ENCODE measurements at places on chromosomes 1 and 21.
A peak's percentile ranks its signal among the peaks of the same experiment; 100 is the strongest.

- DNase-seq: no peak
Measured at GRCh38 chr1:185348296-185348695, 31.3 kb upstream of the IVNS1ABP start.

DNA sequence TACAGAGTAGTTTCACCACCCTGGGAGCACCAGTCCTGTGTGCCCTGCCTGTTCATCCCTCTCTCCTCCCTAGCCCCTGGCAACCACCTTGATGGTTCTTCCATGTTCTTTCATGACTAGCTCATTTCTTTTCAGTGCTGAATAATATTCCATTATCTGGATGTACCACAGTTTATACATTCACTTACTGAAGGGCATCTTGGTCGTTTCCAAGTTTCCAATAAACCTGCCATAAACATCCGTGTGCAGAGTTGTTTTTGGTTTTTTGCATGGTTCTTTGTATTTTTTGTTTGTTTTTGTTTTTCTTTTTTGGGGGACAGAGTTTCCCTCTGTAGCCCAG lies 13.9 kb downstream of the TIAM1 start:
- no peak for DNase-seq

GRCh38 chr1:35447278-35447677 lies 109.9 kb downstream of the KIAA0319L start:
- DNase-seq: peak; percentile 82

DNA sequence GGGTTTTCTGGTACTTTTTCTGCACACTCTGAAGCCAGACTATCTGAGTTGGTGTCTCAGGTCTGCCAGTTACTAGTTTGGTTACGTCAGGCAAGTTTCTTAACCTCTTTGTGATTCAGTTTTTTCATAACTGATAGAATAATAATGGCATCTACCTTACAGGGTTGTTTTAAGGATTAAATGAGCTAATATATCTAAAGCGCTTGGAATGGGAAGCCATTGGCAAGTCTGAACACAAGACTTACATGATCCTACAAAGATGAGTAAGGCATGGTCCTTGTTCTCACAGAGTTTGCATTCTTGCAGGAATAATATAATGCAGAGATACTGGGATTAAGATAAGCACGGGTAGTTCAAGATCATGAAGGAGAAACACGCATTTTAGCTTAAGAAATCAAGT lies 9.2 kb upstream of the DENND2D start:
- no peak for DNase-seq

DNA sequence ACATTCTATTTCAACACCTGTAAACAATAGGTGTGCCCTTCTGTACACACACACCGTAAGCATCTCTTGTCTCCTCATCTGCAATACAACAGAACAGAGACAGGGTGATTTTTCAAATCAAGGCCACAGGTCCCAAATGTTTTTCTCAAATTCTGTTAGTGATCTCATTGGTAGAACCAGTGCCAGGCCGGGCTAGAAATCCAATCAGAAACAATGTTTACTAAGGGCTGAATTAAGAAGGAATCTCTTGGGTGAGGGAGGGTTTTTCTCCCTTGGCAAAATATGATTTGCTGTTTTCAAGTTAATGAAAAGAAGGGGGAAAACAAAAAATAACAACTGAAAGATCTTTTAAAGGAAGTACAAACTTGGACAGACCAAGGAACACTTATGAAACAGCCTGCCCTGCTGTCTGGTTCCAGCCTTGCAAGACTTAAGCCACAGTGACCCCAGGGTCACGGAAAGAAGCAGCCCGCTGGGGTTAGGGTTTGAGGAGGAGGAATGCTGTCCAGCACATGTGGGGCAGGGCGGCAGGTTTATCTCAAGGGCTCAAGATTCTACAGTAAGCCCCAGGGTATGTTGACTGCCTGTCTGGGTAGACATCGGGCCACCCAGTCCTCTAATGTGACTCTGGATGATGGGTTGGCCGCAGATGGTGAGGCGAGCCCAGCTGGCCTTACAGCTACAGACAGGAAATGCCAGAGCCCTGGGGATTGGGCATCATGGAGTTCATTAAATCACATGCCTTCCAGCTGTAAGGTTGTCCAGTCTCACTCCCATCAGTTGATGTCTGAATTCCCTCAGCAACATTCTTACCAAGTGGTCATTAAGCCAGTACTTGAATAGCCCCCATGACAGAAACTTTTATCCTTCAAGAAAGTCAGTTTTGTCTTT lies 73.3 kb upstream of the SLC44A3 start:
- peak; percentile 36 for DNase-seq

GRCh38 chr1:114437812-114438211 lies 73.2 kb downstream of the TRIM33 start:
- DNase-seq: no peak

DNA sequence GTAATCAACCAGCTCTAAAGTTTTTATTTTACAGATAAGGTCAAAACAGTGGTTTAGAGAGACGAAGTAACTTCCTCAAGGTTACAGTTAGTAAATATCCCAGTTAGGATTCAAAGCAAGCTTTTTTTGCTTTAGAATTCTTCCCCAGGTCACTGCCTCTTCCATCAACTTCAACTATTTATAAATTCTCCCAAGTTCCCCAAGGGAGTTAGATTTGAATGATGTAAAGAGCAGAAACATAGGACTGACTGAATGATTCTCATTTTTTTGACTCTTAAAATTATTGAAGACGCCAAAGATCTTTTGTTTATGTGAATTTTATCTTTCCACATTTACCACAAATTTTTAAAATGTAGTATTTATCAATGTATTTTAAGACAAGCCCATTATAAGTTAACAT lies 4.1 kb downstream of the POGZ start:
- DNase-seq: no peak

GRCh38 chr1:160789051-160789701 lies 6.8 kb upstream of the LY9 start:
- DNase-seq: no peak

GRCh38 chr1:163673759-163674151 lies 352.0 kb downstream of the NUF2 start:
- no peak for DNase-seq

DNA sequence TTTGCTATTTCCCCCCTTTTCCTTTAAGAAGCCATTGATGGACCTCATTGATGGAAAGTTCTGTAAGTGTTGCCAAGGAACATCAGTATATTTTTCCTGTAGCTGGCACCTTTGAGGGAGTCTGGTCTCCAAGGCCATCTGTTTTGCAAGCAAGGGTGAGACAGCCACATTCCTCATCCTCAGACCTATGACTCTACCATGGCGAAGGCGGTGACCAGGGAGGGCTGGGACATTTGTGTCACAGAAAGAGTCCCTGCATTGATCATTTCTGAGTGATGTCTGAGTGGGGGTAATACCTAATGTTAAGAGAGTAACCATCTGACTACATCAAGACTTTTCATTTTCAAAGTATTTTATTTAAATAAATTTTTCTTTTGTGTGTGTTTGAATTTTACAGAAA lies 35.4 kb downstream of the KIAA0040 start:
- DNase-seq: no peak

DNA sequence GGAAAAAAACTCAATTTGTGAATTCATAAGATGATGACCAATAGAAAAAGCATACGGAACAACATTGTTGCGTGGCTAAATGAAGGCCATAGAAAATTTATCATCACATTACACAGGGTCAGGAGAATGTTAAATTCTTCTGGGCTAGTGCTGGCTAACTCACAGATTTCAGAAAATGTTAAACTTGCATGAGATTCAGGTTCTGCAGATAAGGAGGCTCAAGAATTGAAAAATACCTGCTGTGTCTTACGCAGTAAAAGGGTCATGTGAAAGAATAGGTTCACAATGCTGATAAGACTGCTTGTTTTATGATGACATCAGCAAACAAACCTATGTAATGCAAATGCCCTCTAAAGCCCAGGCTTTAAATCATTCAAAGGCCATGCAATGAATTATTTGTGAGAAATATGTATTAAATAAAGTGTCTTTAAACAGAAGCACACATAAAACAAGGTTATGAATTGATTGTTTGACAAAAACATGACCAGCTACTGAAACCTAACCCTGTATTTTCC lies 378.8 kb downstream of the USP25 start:
- DNase-seq: no peak

DNA sequence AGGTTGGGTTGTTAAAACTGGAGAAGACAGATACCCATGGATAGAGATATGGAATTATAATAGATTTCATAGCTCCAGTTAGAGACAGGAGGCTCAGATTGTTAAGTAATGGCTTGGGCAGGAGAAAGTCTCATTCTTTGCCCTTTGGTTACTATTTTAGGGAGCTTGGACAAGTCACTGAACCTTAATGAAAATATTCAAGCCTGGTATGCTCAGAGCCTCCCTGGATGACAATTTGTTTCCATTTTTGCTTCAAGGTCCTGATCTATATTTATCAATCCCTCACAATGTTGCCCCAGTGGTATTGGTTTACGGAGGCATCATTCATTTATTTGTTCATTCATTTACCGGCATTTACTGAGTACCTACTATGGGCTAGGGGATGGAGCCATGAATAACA lies 37.5 kb downstream of the RCSD1 start:
- DNase-seq: no peak

DNA sequence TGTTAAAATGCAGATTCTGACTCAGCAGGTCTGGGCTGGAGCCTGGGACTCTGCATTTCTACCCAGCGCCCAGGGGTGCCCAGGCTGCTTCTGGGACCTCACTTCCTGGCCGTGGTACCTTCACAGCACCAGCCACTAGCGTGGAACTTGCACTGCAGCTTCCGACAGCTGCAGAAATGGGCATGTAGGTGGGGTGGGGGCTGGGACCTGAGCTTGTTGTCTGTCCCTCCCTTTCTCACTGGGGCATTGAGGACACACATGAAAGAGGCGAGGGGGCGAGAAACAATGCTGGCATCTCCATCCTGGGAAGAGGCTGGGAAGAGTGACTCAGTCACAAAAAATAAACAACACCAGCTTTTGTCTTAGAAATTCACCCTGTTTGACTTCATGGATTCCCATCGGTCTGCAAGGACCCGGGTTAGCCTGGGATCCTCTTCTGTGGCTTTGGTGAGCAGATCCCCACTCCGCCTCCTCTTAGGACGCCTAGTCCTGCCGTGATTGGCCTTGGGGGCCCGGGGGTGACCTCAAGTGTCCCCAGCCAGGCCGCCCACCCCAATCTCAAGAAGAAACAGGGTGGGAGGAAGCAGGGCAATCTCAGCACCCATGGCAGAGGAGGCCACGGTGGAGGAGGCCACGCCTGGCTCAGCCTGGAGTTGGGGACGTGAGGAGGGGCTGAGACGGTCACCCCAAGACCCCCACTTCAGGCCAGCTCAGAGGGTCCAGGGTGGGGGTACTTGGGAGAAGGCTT lies 29.9 kb upstream of the POFUT2 start:
- DNase-seq: no peak

DNA sequence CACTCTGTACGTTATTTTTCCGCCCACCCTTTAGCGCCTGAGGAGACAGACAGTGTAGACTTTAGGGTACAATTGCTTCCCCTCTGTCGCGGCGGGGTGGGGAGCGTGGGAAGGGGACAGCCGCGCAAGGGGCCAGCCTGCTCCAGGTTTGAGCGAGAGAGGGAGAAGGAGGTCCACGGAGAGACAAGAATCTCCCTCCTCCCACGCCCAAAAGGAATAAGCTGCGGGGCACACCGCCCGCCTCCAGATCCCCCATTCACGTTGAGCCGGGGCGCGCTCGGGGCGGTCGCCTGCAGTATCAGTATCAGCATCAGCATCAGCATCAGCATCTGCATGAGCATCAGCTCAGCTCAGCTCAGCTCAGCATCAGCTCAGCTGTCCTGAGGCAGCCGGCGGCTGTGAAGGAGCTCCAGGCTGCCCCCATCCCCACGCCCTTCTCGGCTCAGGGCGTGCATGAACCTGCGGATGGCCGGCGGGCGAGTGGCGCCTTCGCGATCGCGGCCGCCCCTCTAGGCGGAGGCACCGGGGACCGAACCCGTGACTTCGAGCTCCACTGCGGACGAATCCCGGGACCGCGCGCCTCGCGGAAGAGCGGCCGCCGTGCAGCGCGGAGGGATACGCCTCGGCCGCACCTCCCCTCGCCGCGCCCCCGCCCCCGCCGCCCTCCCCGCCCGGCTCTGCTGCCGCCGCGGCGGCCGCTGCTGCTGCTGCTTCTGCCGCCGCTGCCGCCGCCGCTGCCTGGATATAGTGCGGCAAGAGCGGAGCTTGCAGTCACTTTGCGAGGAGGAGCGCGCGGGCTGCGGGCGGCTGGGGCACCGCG lies at the start of gene NCAM2:
NCAM2 (plus strand) TSS at position 774 of the 820 bp plus-strand sequence.
- no peak for DNase-seq

GRCh38 chr1:98110674-98111073 lies 189.8 kb upstream of the DPYD start:
- DNase-seq: no peak

- DNase-seq: no peak
Measured at GRCh38 chr1:186292875-186293274, 82.2 kb downstream of the TPR start.

GRCh38 chr1:234840253-234840652 lies 230.3 kb upstream of the IRF2BP2 start:
- DNase-seq: no peak

GRCh38 chr1:7943251-7943650 lies 2.6 kb upstream of the TNFRSF9 start:
- DNase-seq: no peak

- DNase-seq: no peak
Measured at GRCh38 chr21:39837861-39838359, 29.3 kb upstream of the PCP4 start.

- DNase-seq: no peak
Measured at GRCh38 chr21:26148071-26148839, 22.3 kb downstream of the APP start.

DNA sequence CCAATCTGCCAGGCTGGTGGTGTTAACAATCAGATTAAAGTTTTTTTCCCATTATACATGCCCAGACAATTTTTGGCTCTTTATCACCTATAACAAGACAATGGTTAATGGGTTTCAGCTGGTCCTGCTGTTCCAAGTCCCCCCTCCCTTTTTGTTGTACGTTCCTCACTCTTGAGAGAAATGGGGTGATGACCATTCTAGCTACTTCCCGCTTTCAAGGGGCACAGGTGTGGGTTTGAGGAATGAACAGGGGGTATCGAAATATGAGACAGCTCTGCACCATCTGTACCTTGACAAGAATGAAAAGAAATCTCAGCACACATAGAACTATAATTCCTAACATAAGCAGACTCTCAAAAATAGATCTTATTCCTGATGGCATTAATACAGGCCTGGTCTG lies 326.8 kb downstream of the PTPRU start:
- no peak for DNase-seq

GRCh38 chr1:111392042-111392441 lies 35.5 kb downstream of the OVGP1 start:
- no peak for DNase-seq

Measured in AML-193 (cell line).